ENCODE measurements at places on chromosomes 11 and 22.

- DNase-seq, result peak; percentile 95
These were observed 13.2 kb upstream of the TSKU start for GRCh38 chr11:76769645-76770586.

GRCh38 chr11:73203790-73204189 lies 14.3 kb upstream of the P2RY2 start:
- DNase-seq, result no peak

GRCh38 chr22:19615867-19616581 lies 91.8 kb upstream of the CLDN5 start:
- DNase-seq, result no peak

DNA sequence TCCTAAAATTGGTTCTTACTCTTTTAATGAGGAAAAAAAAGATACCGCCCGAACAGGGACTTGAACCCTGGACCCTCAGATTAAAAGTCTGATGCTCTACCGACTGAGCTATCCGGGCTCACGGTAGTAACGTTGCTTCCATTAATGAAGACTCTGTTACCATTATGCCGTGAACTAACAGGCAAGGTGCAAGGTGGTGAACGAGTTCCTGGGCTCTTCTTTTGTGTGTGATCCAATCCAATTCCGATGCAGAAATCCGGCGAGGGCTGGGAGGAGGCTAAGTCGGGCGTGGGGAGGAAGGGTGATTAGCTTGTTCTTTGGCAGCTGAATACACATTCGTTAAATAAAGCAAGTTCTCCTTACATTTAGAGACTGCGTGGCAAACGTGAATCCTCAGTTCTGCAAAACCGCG lies 49.0 kb downstream of the OR4D9 start:
- DNase-seq, result peak; percentile 80

- DNase-seq, result no peak
These were observed 20.8 kb downstream of the TIMP3 start for GRCh38 chr22:32822179-32822877.

DNA sequence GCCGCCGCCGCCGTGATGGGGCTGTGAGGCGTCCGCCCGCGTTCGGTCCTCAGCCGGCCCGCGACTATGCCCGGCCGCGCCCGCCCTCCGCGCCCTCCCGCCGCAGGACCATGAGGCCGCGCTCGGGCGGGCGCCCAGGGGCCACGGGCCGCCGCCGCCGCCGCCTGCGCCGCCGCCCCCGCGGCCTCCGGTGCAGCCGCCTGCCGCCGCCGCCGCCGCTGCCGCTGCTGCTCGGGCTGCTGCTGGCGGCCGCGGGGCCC lies 215 bp downstream of the ZNRF3 start:
- no peak for DNase-seq

GRCh38 chr22:36759481-36760159 lies 16.3 kb downstream of the IFT27 start:
- no peak for DNase-seq

DNA sequence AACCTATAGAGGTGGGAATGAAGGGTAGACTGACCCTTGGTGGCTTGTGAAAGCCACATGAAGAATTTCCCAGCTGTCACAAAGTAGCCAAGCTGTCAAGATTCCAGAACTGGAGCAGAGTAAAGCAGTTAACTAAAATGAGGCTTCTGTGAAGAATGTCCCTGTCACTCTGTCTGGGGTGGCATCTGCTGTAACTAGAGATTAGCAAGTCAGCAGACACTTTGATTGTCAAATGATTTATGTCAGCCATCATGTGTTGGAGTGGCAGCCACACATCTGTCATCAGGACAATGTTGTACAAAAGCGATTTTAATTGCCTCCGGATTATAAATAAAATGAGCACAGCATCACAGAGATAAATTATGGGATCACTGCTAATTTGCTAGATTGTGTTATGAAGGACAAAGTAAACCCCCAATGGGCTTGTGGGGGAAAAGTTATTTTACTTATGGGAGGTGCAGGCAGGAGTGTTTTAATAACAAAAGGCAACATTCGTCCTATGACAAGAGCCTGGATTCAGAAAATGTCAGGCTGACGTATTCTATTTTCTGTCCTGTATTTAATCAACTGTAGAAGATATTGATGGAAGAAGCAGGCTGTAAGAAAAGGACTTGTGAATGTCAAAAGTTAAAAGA lies 270.9 kb downstream of the FAM181B start:
- DNase-seq, result no peak

- DNase-seq, result no peak
These were observed 431 bp downstream of the SLC37A2 start for GRCh38 chr11:125063429-125064043.

DNA sequence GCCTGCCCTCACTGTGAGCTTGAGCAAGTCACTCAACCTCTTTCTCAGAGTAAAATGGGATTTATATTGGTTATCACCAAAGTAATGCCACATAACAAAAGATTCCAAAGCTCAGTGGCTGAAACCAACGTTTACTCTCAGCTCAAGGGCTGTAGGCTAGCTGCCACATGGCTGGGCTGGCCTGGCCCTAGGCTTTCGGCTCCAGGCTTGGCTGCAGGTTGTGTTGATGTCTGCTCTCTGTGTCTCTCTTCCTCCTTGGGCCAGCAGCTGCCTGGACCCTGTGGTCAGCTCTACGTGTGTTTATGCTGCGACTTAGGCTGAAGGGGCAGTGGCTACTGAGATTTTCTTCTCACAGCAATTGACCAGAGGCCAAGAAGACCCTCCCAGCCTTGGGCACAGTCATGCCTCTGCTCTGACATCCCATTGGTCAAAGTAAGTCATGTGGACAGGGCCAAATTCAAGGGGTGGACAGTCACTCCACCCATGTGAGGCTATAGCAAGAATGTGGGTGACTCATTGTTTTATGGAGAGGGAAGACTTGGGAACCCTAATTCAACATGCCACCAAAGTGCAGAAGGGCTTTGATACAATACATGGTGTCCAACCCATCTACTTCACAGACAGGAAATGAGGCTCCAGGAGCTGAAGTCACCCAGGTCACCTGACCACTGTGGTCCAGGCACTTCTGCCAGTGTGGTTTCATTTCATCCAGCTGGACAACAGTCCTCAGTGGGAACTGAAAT lies 90.6 kb downstream of the TSPAN18 start:
- peak; percentile 39 for DNase-seq

GRCh38 chr11:69293087-69293486 lies 868 bp upstream of the MYEOV start:
- no peak for DNase-seq

DNA sequence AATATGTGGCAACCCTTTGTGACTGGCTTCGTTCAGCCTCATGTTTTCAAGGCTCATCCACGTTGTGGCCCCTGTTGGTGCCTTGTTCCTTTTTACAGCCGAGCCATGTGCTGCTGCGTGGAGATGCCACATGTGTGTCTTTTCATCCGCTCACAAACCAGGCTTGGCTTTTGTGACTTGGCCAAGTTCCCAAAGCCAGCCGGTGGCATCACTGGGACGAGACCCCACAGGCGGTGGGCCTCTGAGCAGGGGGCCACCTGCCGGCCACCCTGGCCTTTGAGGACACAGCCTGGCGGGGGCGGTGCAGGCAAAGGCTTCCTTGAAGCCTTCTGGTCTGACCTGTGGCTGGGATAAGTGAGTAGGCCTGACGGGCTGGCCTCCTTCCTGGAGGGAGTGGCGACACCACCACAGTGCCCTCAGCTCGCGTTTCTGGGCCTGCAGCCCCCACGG lies 10.5 kb downstream of the GRK2 start:
- DNase-seq, result no peak

GRCh38 chr11:27807596-27807995 lies 107.3 kb upstream of the BDNF start:
- peak; percentile 44 for DNase-seq

DNA sequence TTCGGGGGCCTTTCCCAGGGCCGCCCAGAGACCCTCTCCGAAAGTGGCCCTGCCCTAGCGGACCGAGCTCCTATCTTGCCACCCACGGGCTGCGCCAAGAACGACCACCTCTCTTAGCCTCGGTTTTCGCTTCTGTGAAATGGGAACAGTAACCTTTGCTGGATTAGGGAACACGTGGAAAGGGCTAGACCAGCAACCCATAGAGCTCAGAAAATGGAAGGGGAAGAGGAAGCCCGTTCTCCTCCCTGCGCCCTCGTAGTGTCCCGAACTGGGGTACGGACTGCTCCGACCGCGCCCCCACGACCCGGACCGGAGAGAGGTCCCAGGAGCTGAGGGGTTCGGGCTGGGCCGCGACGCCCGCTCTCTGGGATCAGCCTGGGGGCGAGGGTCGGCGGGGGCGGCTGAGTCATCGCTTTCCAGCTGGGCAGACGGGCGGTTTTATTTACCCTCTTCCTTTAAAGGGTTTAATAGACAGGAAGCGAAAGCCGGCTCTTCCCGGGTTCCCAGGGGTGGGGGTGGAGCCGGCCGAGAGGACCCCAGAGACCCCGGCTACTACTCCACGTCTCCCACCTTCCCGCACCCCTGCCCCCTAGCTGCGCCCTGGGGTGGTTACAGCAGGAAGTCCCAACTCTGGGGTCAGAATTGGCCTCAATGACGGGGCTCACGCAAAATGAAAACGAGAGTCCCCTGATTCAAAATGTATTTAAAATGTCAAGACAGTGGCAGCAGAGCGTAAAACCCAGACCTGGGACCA lies 907 bp upstream of the PHLDA2 start:
- DNase-seq, result peak; percentile 58

DNA sequence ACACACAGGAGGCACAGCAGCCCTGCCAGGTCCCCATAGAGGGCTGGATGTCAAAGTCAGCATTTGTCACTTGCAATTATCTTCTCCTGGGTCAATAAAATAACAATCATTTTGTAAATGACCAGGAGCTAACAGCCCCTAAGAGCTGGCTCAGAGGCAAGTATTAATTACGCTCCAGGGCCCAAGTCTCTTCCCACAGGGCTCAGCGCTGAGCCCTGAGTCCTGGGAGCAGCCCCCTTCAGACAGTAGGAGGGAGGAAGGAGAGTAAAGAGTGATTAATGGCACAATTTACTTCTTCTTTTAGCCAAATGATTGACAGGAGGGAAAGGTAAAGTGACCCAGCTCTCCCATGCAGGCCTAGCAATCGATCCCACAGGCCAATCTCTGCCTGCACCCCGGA lies 99.0 kb upstream of the DRD2 start:
- no peak for DNase-seq

DNA sequence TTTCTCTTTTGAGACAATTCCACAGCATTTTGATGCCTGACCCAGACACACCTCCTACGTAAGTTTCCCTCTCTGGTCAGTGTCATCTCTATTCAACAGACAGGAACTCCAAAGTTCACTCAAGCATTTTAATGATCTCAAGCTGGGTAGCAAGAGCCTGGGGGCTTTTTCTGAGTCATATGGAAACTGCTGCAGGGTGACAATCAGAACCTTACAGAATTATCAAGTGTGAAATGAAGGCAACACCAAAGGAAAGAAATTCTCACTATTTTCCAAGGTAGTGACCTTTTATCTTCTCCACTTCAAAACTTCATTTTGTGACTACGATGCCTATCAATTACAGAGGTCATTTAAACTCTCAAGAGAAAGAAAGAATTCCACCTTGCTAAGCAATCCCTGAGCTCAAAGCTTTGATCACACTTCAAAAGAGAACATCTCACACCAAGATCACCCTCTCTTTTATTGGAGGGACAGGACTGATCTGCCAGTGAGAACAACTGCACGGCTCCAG lies 229.0 kb upstream of the ZC3H12C start:
- DNase-seq, result no peak

DNA sequence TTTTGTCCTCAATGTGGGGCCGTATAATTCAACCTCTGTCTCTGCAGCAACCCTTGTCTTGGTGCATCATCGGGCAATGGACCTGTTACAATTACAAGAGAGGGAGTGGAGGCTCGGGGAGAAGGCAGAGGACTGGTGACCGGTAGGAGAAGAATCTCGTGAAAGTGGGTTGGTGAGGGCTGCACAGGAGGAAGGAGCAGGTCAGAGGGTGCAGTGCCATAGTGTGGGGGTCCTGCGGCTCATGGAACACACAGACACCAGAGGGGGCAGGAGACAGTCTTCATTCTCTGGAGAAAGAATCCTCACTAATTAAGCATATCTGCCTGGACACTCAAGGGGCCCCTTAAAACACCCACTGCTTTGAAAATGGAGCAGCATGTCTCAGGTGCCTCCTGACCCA lies 174.7 kb upstream of the B3GAT1 start:
- DNase-seq, result no peak

DNA sequence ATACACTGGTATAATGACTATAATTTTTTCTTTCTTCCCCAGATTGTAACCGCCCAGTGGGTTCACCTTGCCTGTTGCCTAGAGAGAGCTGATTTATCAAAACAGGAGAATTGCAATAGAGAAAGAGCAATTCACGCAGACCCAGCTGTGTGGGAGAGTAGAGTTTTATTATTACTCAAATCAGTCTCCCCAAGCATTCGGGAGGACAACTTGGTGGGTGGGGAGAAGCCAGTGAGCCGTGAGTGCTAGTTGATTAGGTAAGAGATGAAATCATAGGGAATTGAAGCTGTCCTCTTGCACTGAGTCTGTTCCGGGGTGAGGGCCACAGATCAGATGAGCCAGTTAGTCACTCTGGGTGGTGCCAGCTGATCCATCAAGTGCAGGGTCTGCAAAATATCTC lies 73.2 kb downstream of the SLC35F2 start:
- no peak for DNase-seq

DNA sequence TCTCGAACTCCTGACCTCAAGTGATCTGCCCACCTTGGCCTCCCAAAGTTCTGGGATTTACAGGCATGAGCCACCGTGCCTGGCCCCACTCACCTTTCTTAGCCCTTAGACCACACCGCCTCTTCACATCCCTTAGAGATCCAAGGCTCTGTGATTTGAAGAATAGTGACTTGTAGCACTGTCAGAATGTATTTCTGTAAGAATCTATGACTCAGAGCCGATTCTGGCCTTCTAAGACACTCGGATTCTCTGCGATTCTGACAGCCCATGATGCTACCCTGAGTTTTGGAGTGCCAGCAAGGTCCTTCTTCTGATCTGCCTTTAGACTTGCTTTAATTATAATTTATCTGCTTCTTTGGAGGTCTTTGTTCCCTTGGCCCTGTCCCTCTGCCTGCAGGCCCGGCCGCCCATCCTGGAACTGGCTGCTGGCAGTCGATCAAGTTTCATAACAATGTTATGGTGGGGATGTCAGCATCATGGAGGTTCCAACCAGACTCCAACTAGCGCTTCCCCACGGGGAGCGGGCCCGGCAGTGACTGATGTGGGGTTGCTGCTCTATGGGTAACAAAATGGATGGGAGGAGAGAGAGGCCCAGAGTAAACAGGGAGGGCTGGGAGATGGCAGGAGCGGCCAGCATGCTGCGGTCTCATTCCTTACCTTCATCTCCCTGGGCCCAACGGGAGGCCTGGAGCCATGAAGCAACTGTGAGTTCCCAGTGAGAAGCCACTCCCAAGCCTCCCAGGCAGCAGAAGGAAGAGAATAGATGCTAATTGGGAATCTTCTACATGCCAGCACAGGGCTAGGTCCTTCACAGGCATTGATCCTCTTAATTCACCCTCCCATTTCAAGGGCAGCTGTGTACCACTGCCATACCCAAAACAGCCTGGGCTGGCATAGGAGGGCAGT lies 55.7 kb upstream of the RASD2 start:
- DNase-seq, result no peak

DNA sequence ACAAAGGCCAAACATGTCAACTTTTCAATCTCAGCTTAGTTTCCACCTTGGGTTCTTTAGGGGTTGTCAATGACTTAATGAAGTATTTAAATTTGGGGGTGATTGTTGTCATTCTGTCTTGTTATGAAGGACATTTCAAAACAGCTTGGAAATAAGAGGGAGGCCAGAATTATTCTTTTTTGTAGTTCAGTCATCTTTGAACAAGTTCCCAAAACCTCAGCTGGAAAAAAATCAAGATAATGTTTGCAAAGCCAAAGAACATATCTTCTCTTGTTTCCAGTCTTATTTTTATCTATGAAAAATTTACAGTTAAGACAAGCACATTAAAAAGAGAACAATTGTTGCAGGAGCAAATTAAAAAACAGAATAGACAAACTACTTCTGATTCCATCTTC lies 612.8 kb downstream of the INSC start:
- DNase-seq, result no peak
